ENCODE measurements at places on chromosomes 3 and 15.

- DNase-seq, result no peak
Measured at GRCh38 chr3:13461169-13462124, 18.7 kb upstream of the HDAC11 start.

DNA sequence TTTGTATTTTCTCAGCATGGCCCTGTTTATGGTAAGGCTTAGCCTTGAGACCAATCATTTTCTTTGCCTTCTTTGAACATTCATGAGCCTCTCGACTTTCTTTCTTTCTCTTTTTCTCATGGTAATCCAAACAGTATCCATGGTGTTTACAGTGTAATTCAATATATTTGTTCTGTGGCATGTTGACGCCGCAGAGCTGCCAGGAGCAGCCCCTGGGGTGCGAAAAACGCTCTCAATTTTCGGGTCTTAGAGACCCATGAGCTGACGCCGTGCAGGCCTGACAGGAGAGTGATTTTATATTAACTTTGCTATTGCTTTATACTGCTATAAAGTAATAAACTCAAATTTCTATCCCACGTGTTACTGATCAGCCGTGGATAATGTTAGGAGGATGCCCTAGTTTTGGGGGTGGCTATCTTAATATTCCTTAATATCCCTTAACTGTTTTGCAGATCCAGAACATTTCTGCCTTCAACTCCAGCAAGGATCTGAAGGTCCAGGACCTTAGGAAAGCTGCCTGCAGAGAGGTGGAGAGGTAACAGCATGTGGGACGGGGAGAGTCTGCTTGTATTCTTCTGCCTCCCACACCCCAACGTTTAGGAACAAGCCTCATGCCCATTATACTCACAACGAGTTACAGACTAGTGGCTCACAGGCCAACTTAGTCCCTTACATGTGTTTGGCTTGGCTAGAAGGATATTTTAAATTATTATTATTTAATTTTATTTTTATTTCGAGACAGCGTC is 29.3 kb upstream of the MYO1E start:
- DNase-seq, result no peak

DNA sequence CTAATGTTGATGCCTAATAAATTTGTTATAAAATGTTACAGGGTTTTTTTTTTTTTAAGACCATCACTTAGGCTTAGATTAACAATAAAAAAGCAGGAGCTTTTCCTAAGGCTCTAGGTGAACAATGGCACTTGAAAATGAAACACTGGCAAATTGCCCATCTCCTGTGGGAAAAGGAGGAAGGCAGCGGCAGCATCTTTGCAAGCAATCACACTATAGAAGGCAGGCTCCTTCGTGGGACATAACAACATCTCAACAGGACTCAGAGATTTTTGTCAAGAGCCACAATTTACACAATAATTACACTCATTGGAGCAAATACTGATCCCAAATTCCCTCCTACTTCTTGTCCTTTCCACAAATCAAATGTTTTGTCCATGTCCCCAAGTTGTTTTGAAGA is 646.7 kb downstream of the ROBO2 start:
- DNase-seq, result no peak

DNA sequence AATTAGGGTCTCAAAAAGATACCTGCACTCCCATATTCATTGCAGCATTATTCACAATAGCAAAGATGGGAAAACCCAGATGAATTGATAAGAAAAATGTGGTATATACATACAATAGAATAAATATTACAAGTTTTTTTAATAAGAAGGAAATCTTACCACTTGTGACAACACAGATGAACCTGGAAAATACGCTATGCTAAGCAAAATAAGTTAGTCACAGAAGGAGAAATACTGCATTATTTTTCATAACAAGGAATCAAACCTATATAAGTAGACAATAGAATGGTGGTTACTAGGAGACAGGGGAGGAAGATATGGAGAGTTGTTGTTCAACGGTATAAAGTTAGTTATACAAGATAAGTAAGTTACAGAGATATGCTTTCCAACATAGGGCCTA is 130.0 kb downstream of the GSK3B start:
- DNase-seq, result no peak

DNA sequence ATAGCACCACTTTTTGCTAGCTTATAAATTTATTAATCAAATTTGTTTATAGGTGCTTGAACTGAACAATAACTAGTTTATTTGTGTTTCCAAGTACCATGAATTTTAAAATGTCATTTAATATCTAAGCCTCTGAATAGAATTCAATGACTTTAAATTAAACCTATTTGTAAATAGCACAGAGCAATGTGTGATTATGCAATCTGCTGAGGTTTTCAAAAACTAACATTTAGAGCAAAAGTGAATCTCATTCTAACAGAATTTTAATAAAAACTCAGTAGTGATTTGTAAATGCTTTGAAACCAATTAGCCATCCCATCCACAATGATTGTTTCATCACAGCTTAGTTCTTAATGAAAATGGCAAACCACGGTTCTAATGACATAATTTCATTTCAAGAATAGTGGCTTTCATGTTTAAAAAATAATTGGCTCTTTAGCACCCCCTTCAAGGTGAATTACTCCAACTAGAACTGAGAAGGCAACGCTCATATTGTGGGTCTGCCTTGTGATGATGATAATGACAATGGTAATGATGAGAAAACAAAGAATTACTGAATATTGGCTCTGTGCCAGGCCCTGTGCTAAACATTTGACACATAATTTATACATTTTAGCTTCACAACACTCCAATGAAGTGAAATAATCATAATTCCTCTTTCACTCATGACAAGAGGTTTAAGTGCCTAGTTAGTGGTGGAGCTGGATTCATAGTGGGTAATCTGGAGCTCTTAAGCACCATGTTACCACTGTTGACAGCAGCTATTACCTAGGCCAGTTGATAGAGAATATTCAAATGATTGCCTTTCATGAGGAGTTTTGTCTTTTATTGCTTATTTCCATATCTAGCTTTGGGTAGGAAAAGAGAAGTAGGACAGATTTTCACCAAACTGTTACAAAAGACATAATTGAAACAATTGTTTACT is 145.7 kb downstream of the RBMS3 start:
- DNase-seq, result no peak

DNA sequence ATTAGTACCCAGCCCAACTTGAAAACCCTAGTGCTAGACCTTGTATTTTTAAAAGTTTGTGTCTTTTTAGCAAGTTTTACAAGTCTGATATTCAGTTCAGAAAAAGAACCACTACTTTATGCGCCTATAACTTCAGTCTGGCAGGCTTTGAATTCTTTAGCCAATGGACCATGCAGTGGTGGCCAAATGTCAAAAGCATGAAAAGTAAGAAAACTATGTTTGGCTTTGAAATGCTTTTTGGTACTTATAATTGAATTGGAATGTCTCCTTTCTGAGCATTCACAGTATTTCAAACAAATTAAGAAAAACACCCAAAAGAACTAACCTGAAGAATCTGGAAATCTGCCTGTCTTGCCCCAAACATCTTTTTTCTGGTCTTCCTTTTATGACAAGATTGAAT is 12.8 kb downstream of the WDR48 start:
- DNase-seq, result no peak

DNA sequence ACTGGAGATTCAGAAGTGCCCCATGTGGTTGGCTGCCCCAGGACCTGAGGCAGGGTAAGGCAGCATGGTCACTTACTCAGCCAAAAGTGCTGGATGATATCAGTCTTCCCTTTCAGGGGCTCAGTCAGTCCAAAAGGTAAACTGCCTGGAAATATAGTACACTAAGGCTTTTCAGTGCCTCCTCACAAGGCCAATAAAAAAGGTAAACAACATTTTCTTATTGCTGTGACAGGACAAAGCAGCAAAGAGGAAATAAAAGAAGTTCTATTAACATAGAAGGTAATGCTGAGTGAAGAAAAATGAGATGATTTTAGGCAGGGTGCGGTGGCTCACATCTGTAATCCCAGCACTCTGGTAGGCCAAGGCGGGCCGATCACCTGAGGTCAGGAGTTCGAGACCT is 66.5 kb upstream of the CDAN1 start:
- DNase-seq, result no peak

DNA sequence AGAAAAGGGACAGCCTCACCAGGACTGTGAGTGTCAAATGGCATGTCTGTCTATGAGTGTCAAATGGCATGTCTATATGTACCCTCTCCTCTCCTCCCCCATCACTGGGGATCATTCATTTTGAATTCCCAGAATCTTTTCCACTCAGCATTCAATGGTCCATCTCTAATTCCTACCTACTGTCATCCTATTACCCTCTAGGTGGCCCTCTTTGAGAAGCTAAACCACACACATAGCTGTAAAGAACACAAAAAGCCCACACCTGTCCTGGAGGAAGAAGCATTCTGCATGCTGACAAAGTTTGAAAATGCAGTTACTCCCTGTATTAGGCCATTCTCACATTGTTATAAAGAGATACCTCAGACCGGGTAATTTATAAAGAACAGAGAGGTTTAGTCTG is 46.2 kb upstream of the PYDC2 start:
- DNase-seq, result no peak

DNA sequence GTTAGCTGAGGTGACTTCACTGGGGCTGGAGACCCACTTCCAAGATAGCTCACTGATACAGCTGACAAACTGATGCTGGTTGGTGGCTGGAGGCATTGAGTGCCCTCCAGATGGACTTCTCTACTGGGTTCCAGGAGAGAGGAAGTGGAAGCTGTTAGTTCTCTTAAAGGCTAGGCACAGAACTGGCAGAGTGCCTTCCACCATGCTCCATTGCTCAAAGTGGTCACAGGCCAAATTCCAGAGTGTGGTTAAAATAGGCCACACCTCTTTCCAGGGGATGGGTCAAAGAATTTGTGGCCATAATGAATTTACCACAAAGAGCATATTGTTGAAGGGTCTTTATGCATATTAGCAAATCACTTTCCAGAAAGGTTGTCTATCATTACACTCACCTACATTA is 74.2 kb downstream of the NMD3 start:
- DNase-seq, result no peak

Measured in C1 segment of cervical spinal cord (tissue), 14 donors.